Femur (tissue), 1 donor: ENCODE measurements at places on chromosomes 4 and X.

DNA sequence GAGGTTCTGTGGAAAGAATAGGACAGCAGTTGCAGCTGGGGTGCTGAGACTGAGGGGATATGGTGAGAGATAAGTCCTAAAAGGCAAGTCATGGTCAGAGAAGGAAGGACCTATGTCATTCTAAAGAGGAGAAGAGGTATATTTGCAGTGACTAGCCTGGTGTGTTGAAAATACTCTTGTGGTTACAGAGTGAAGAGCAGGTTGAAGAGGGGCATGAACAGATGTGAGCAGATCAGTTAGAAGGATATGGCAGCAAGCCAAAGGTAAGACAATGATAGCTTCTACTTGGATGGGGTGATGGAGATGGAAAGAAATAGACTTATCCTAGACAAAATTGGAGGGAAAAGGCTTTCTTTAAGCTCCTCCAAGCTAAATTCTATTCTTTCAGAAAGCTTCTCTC, 469.8 kb upstream of the CPEB2 start:
- no peak for DNase-seq

- DNase-seq = no peak
Measured at GRCh38 chr4:8117278-8117682, 41.3 kb downstream of the ABLIM2 start.

DNA sequence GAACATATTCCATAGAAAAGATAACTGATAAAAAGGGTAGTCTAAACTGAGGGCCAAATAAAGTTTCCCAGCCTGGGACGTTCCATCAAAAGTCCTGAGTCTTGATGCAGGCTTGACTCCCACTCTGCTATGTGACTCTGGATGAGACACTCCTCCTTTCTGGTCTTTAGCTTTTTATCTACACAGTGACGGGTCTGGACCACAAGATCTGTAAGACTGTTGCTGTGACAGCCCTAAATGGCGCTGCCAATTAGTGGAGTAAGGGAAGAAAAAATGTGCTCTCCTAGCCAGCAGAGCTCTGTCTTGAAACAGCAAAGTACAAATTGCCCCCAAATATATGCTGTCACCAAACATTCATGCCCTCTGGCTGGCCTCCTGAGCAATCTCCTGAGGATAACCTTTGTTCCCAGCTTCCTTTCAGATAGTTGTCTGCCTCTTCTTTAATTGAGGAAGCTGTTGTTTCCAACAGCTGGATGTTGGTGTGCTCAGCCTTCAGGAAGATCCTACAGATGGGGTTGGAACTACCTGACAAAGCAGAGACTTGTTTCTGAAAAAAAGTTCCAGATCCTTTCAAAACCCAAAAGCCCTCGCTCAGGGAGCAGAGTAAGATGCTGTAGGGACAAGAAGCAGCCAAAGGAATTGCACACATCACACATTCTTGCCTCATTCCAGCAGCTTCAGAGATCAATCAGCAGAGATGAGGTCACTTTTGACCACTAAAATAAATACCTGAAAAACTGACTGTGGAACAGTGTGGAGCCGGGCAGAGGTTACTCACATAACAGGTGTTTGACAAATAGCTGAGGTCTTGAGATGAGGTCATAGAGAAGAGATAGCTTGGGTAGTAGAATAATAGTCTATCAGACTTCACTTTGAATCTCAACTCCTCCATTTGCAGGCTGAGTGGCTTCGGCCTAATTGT, 383.4 kb upstream of the FGF13 start:
- no peak for DNase-seq

- no peak for DNase-seq
Measured at GRCh38 chr4:127656047-127656680, 23.4 kb downstream of the INTU start.

GRCh38 chrX:9069573-9069972, 35.6 kb upstream of the FAM9B start:
- DNase-seq = no peak

DNA sequence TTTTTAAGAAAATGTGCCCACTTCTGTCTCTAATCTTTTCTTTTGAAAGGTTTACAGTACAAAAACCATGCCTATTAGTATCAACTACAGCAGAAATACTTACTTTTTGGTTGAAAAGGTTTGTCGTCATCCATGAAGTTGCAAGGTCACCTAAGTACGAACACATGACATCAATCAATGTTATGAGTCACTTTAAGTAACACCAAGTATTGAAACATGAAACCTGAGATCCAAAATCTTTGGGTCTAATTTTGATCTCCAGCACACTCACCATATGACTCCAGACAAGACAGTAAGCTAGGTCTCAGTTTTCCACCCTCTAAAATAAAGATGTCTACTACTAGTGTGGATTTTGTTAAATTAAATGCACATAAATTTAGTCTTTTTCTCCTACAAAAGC, 8.4 kb downstream of the ZNF280C start:
- no peak for DNase-seq

- no peak for DNase-seq
Measured at GRCh38 chrX:111191598-111191997, 78.7 kb downstream of the CAPN6 start.

- no peak for DNase-seq
Measured at GRCh38 chr4:69589884-69590283, 49.6 kb downstream of the UGT2A2 start.

DNA sequence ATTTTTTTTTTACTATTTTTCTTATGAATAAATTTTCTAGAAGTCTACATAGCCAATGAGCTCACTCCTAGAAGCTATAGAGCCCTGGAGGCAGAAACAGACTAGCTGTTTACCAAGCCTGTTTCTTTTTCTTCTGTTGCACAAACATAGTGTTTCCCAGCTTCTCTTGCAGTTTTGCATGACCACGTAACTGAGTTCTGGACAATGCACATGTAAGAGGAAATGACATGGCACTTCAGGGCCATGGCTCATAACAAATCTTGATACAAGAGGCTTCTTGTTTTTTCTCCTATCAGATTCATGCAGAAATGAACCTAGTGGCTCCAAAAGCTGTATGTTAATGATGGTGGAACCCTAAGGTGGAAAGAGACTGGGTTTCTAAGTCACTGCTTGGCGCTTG, 127.4 kb downstream of the ZNF330 start:
- DNase-seq = no peak

DNA sequence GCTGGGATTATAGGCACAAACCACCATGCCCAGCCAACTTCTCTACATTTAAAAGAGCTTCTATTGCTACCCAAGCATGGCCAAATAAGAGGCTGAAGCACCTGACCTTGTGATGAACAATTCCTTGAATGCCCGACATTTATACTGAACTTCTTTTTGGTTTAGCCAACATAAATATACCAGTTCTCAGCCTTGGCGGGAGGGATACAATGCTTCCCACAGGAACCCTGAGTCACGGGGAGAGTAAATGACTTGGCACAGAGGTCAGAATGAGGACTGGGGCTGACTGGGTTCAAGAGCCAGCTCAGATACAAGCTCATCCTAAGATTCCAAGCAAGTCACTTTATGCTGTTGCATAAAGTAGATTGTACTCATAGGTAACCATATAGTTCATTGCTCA, 6.1 kb downstream of the HOPX start:
- no peak for DNase-seq

DNA sequence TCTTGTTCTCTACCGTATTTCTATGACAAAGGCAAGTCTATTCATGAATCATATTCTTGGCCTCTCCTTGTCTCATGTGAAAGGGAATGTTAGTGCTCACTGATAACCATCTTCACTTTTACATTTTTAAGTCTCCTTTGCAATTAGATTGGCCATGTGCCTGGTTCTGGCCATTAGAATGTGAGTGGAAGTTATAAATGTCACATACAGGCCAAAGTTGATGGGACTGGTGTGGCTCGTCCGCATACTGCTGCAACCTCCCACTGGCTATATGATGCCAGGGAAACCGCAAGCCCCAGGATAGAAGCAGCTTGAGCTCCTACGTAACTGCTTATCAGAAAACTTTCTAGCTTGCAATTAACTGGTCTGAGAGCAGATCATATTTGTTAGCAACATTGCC, 86.1 kb downstream of the MAGEC1 start:
- no peak for DNase-seq

GRCh38 chr4:5142726-5143125, 91.4 kb downstream of the STK32B start:
- peak; percentile 37 for DNase-seq

- DNase-seq = no peak
Measured at GRCh38 chrX:19569121-19569805, 54.0 kb upstream of the MAP3K15 start.

- no peak for DNase-seq
Measured at GRCh38 chr4:10225096-10225495, 108.5 kb upstream of the WDR1 start.

GRCh38 chrX:139126493-139126892, 404.0 kb upstream of the F9 start:
- DNase-seq = no peak

GRCh38 chr4:185411849-185412248, 13.9 kb downstream of the UFSP2 start:
- DNase-seq = no peak

DNA sequence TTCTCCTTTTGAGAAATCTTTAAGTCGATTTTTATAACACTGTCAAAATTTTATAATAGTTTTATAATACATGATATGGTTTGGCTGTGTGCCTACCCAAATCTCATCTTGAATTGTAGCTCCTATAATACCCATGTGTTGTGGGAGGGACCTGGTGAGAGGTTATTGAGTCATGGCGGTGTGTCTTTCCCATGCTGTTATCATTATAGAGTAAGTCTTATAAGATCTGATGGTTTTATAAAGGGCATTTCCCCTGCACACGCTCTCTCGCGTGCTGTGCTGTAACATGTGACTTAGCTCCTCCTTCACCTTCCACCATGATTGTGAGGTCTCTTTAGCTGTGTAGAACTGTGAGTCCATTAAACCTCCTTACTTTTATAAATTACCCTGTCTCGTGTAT, 364.0 kb upstream of the SPANXN4 start:
- DNase-seq = no peak

DNA sequence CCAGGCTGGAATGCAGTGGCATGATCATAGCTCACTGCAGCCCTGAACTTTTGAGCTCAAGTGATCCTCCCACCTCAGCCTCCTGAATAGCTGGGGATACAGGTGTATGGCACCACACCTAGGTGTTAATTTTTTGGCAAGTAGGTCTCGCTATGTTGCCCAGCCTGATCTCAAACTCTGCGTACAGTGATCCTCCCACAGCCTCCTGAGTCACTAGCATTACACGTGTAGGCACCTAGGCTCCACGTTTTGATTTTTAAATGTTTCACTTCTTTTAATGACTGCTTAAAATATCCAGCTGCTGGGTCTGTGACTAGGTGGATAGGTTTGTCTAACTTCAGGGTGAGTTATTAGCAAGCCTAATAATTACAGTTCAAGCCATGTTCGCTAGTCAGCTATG, 44.5 kb downstream of the GATB start:
- no peak for DNase-seq

GRCh38 chr4:74950200-74950599, 17.3 kb downstream of the PARM1 start:
- DNase-seq = no peak

GRCh38 chr4:180152831-180153230, 2090.4 kb upstream of the TENM3 start:
- no peak for DNase-seq

DNA sequence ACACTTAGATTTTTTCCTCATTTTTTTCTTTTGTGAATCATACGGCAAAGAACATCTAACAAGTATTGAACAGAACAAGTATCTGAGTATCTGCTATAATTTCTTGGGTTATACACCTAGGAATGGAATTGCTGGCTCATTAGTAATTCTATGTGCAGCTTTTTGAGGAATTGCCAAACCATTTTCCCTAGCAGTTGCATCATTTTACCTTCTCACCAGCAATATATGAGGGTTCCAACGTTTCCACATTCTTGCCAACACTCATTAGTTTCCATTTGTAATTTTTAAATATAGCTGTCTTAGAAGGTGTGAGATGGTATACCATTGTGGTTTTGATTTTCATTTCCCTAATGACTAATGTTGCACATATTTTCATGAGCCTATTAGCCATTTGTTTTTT, 41.1 kb upstream of the DCAF8L1 start:
- DNase-seq = no peak

- DNase-seq = peak; percentile 59
Measured at GRCh38 chrX:17689971-17690409, 47.3 kb upstream of the SCML1 start.

DNA sequence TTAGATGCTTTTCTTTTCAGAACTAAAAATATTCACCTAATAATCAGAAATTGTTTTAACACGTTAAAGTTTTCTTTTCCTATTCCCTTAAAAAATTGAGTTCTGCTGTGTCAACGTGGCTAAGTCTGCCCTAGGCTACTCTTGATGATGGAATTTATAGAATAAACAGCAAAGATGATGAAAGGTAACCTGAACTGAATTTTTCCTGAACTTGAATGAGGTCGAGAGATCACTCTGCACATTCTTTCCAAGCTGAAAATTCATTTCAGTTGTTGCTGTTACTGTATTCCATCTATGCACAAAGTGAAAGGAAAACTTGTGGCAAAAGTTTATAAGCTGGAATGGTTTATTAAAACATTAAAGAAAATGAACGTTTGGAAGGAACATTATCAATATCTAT, 245.9 kb upstream of the GIMD1 start:
- no peak for DNase-seq

DNA sequence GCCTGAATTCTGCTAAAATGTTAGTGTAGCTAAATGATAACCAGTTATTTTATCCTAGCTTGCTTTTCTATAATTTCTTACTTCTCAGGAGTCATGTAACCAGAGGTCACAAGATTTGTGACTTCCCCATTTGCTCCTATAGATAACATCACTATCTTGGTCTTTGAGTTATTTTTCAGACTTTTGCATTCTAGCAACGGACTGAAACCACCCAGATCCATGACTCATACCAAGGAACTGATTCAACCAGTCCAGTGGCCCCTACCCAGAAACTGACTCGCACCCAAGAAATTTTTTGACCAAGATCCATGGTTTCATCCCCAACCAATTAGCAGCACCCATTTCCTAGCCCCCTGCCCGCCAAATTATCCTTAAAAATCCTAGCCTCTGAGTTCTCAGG, 50.0 kb downstream of the IQCM start:
- no peak for DNase-seq

- peak; percentile 20 for DNase-seq
Measured at GRCh38 chr4:116839826-116840225, 245.6 kb downstream of the TRAM1L1 start.

- no peak for DNase-seq
Measured at GRCh38 chr4:140781596-140781995, 25.4 kb upstream of the TBC1D9 start.
